ENCODE measurements at places on chromosomes 4 and X. TPM values are rescaled to one million over a fixed set of nuclear protein-coding genes. Genes with fewer than 3 reads are reported as not detected.

GRCh38 chrX:66900886-66901285, 262.0 kb upstream of the EDA2R start:
- no peak overlapping the region for H3K4me3 ChIP-seq
- DNase-seq, result no peak
- no peaks in the 10 kb centered on the region for H3K36me3 ChIP-seq
- no peaks in the 10 kb centered on the region for H3K27me3 ChIP-seq
- H3K27ac ChIP-seq, result no peak overlapping the region
- no peaks in the 10 kb centered on the region for H3K4me1 ChIP-seq

Gene TRIM61
- polyA plus RNA-seq, result 0.46 TPM

Gene NAP1L3
- 0.23 TPM for polyA plus RNA-seq

Gene GUCY1A1
- polyA plus RNA-seq, result 3.6 TPM
